ENCODE measurements at places on chromosomes 1 and 21. TPM values are rescaled to one million over a fixed set of nuclear protein-coding genes. Genes with fewer than 3 reads are reported as not detected.

Gene ZFP69
- total RNA-seq = 2.2 TPM

DNA sequence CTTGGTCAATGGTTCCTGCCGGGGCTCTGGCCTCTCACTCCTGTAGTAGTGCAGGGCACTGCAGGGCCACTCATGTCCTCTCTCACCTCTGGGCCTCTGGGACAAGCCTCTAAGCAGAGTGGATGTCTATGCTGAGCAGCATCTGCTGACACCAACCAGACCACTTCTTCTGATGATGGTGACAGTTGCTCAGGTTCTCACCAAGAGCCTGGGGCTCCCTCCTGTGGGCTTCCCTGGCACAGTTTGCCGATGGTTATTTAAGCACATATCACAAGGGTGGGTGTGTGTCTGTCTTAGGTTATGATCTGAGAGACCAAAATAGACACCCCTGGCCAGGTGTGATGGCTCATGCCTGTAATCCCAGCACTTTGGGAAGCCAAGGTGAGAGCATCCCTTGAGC, 17.4 kb upstream of the GPR137B start:
- no peak for DNase-seq

DNA sequence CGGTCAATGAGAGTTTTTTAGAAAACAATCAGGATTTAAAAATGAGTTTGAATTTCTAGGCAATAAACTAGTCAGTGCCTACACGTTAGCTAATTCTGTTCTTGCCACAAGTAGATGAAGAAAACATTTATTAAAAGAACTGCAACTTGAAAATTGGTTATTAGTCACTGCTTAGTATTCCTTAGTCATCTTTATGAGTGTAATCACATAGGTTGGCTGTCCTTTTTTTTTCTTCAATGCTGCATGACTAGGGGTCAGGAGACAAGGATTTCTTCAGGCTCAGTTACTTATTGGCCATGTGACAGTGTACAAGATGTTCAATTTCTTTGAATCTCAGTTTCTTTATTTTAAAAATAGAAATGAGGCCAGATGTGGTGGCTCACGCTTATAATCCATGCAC, 17.1 kb downstream of the SOAT1 start:
- no peak for DNase-seq

DNA sequence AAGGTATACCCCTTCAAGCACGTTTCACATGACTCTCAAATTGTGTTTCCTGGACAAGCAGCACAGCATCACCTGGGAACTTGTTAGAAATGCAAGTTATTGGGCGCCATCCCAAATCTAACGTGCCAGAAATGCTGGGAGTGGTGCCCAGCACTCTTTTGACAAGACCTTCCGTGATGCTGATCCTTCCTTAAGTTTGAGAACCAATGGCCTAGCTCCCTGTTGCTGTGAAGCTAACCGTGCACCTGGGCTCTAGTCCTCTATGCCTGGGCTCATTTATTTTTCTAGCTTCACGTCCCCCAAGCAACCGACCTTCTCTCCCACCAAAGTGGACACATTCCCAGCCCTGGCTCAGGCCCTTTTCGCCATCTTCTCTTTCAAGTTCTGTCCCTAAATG, 4.3 kb downstream of the BEST4 start:
- no peak for DNase-seq

Measured in type B pancreatic cell (in vitro differentiated cells).